ENCODE measurements at places on chromosomes 5 and 9.

GRCh38 chr9:129865668-129866320, 30.5 kb downstream of the USP20 start:
- DNase-seq: no peak

DNA sequence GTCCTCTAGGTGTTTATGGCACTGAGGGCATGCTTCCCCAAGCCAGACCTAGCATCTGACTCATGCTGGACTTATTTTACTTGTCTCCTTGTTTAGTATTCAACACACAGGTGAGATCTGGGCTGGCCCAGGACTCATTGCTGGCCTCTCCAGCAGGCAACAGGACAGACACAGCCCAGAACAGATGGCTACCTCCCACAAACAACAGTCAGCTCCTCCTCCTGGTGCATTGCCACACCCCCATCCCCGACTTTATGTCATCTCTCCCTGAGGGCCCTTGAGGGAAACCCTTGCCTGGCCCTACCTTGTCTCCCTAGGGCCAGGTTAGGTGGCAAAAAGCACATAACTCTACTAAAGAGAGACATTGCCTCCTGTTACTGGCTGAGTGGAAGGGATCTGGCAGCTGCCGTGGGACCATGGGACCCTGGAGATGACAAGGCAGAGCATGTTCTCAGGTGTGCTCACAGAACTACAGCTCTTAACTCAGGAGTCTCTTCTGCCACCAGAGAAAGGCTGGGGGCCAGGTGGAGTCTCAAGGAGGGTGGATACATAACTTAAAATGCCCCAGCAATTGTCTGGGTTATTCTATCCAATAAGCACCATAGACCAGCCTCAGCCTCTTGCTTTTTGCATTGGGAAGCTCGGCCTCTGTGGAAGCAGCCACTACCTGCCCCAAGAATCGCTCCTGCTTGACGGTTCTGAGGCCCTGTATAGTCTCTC, 2.3 kb downstream of the ACSL6 start:
- DNase-seq: peak; percentile 62

GRCh38 chr5:33311893-33312292, 128.9 kb upstream of the TARS1 start:
- peak; percentile 67 for DNase-seq

DNA sequence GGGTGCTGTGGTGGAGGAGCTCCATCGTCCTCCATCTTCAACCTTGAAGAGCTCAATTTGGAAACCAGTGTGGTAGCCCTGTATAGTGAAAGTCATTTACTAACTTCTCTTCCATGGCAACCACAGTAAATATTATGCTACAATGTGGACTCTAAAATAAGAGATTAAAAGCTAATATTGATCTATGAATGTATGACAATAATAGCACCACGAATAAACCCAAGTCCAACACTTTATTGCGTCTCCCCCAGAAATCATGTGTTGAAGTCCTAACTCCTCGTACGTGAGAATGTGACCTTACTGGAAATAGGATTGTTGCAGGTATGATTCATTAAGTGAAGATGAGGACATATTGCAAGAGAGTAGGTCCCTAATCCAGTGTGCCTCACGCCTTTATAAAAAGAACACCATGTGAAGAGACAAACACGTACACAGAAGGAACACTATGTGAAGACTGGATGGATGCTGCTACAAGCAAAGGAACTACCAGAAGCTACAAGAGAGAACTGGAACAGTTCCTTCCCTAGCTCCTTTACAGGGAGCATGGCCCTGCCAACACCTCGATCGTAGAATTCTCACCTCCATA, 276.2 kb downstream of the PDE4D start:
- no peak for DNase-seq

DNA sequence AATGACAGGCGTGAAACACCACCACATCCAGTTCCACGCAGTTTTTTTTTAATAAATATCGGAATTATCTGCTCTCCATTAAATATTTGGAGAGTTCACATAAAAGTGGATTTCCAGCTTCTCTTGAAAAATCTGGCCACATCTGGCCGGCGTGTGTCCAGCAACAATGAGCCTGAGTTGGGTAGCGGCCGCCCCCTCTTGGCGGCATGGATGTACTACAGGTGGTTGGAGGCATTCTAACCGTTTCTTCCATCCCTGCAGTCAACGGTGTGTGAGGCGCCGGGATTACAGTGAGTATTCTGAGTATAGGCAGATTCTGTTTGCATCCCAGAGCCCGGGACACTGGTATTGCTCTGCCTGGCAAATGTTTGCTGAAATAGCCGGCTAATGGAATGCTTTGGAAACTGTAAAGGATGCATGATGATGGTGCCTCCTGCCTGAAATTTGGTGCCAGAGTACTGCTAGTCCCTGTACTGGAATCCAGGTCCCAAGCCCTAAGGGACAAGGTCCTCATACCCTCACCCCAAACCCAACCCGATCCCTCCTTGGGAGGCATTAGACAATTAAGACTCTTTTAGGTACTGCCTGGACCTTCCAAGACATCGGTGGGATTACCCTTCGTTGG, 13.6 kb upstream of the GM2A start:
- peak; percentile 82 for DNase-seq

DNA sequence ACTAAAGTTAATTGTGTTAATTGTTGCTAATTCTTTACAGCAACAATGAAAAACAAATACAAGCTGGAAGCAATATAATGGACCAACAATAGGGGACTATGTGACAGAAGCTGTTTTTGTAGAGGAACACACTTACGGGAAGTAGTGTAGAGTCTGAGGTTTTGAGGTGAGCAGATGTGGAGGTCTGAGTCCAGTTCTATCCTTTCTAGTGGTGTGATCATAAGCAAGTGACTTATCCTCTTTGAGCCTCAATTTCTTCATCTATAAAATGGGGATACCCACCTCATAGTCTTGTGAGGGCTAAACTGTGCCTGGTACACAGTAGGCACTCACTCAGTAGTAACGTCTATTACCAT, 28.3 kb downstream of the ALG2 start:
- DNase-seq: no peak

DNA sequence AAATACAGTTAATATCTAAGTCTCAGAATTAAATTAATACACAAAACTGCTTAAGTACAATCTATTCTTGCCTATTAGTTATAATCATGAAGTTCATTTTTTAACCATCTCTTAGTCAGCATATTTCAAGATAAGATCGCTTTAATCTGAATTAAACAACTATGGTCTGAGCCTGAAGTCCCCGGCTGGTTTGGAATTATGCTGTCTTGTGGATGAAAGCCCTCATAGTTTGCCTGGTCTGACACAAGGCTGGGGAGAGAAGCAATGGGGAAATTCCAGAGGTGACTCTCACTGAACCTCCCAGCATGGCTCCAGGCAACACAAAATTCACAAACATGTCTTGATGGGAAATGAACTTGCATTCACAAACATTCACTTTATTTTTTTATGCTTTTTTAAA, 28.0 kb upstream of the GRAMD2B start:
- DNase-seq: no peak
